ENCODE measurements at places on chromosomes 6 and 20. TPM values are rescaled to one million over a fixed set of nuclear protein-coding genes. Genes with fewer than 3 reads are reported as not detected.

The ESR1 gene
- total RNA-seq = 3.7 TPM

The CYP39A1 gene
- total RNA-seq = 5.4 TPM

The NCOA6 gene
- total RNA-seq = 27.1 TPM

The PHF3 gene
- total RNA-seq = 65.4 TPM

The NT5E gene
- 18.0 TPM for total RNA-seq

The DDO gene
- total RNA-seq = 10.8 TPM

The SNAP25 gene
- 0.65 TPM for total RNA-seq

The GPR6 gene
- not detected for total RNA-seq

All from lower lobe of right lung (tissue), 2 donors.